CD4-positive, CD25-positive, alpha-beta regulatory T cell (primary cell): ENCODE measurements at places on chromosomes 4 and X. TPM values are rescaled to one million over a fixed set of nuclear protein-coding genes. Genes with fewer than 3 reads are reported as not detected.

GRCh38 chr4:80239480-80240150 is 26.8 kb upstream of the FGF5 start:
- DNase-seq = no peak

GRCh38 chrX:14875624-14876023 is 2.4 kb downstream of the MOSPD2 start:
- no peak for DNase-seq

DNA sequence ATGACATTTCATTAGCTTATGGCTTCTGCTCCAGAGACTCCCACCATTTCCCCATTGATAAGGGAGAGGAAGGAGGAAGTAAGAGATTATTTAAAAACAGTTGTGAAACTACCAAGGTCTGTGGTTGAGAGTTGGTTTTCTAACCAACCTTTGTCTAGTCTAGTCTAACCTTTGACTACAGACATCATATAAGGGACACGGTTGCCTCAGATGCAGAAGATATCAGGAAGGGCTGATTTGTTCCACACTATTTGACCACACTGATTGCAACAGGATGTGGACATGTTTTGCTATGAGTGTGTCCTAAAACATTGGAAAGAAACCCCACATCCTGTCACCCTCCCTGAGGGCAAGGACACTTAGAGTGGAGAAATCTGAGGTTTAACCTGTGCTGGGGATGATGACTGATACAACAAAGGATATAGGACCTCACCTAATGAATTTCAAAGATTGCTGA is 53.0 kb downstream of the COQ2 start:
- no peak for DNase-seq

Gene GPRASP3
- 1.4 TPM for polyA plus RNA-seq

GRCh38 chr4:181278941-181279340 is 964.3 kb upstream of the TENM3 start:
- no peak for DNase-seq

Gene SATL1
- polyA plus RNA-seq = not detected

DNA sequence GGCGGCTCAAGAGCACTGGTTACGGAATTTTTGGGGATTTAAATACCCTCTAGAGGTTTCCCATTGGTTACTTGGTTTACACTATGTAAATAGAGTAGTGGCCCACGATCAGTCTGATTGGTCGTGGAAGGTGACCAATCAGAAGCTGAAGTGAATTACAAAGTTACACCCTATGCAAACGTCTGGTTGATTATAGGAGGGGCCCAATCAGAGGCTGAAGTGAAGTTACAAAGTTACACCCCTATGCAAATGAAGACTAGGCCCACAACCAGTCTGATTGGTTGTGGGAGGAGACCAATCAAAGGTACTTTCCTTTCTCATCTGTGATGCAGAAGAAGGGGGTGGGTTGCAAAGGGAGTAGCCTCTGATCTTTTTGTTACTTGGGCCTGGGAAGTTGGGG is 45.1 kb upstream of the HSD17B10 start:
- DNase-seq = no peak

DNA sequence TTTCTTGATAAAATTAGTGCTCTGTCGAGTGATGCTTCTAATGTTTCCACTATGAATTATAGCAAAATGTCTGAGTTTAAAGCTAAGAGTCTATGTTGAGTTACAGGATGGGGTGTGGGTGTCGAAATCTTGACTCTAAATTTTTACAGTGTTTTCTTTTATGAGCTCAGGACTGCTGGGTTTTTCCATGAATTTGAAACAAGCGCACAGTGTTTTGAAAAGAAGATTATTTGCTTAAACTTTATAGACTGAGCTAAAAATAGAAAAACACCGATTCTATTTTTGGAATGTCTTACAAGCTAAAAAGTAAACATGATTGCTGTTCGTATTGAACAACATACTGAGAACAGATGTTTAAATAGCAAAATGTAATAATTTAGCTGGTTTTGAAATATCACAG is 7.5 kb downstream of the PTTG2 start:
- DNase-seq = no peak

DNA sequence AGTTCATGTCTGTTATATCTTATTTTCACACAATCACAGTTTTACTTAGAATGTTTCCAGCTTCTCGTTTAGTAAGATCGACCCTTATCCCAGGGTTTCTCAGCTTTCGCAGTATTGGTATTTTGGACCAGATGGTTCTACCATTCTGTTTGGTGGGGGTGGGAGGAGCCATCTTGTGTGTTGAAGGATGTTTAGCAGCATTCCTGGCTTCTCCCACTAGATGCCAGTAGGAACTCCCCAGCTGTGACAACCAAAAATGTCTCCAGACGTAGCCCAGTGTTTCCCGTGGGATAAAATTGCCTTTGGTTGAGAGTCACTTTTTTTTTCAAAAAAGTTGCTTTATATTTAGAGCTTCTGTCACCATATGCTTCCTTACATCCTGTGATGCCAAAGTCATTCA is 90.9 kb upstream of the TLR2 start:
- DNase-seq = no peak

Gene EDNRA
- polyA plus RNA-seq = not detected

- DNase-seq = no peak
These were observed 65.5 kb downstream of the F9 start for GRCh38 chrX:139596068-139596467.

GRCh38 chr4:72094059-72094797 is 62.4 kb downstream of the NPFFR2 start:
- DNase-seq = no peak

Gene MAD2L1
- 16.5 TPM for polyA plus RNA-seq

- DNase-seq = no peak
These were observed 2008.5 kb upstream of the TENM3 start for GRCh38 chr4:180234730-180235129.

Gene SPACA5
- 0.79 TPM for polyA plus RNA-seq

Gene P2RY8
- 195 TPM for polyA plus RNA-seq
